T-helper 17 cell (primary cell): ENCODE measurements at places on chromosomes 7 and 10.

DNA sequence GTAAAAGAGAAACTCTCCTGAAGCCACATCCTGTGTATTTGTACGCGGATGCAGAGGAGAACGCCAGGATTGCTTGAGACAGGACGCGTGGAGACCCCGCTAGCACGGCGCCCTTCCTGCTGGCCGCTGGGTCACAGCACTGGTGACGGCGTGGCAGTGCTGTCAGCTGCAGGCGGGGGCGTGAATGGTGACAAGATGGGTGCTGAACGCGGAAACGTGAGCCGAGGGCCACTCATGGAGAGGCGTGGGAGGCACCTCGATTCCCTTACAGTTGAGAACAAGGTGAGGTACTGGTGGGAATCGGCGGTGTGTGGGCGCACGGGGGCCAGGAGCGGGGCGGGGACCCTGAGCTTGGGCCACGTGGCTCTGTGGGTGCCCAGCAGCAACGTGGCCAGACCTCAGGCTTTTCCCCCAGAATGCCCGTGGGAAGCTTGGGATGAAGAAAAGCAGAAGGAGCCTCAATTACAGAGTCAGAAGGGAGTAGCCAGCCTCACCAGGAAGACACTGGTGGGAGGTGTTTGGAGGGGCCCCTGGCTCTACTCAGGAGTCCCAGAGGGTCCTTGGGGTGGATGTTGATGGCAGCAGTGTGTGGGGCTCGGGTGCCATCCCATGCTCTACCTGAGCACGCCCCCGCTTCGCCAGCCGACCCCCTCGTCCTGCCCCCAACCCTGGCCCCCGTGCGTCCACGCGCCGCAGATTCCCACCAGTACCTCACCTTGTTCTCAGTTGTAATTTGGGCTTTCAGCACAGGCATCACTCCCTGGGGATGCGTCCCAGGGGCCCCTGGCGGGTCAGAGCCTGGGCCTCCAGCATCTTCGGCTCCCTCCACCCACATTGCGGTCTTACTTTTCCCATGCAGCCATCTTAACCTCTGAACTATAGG is 208.4 kb upstream of the TCERG1L start:
- H3K4me3 ChIP-seq: no peak overlapping the region
- no peaks in the 10 kb centered on the region for H3K36me3 ChIP-seq
- no peak overlapping the region for H3K27ac ChIP-seq
- H3K27me3 ChIP-seq: peaks cover 8% of the 10 kb centered on the region
- no peaks in the 10 kb centered on the region for H3K4me1 ChIP-seq

DNA sequence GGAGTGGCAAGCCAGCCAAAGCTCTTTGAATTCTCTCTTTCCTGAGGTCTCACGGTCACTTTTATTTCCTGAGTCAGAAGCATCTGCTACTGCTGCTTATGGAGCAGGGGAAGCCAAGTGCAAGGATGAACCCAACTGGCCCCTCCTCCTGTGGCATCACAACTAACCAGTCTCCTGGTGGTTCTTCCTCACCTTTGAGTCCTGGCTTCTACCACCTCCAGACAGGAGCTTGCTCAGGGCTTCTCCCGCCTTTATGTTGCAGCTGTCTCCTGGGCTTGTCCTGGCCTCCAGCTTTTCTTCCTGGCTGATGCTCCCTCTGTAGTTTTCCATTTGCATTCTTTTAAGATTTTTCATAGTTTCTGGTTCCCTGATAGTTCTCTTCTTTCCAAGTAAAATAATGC is 349.7 kb upstream of the NRP1 start:
- H3K4me3 ChIP-seq: no peak overlapping the region
- H3K27me3 ChIP-seq: peaks cover 5% of the 10 kb centered on the region
- H3K4me1 ChIP-seq: no peaks in the 10 kb centered on the region
- no peak overlapping the region for H3K27ac ChIP-seq
- no peaks in the 10 kb centered on the region for H3K36me3 ChIP-seq

DNA sequence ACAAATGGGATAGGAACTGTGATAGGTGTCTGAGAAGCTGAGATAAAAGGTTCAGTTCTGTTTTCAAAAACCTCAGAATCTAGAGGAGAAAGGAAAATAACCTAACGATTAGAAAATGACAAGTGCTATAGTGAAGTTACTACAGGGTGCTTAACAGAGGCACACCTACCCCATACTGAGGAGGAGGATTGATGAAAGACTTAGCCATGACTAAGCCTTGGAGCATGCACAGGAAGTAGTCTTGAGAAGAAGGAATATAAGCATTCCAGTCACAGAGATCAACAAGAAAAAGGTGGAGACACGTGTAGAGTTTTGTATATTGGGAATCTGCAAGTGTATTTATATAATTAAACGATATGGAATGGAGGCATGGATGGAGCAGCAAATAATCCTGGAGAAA is 1225.5 kb upstream of the CELF2 start:
- H3K36me3 ChIP-seq: no peaks in the 10 kb centered on the region
- H3K27me3 ChIP-seq: peaks cover 6% of the 10 kb centered on the region
- DNase-seq: no peak
- no peak overlapping the region for H3K27ac ChIP-seq
- no peaks in the 10 kb centered on the region for H3K4me1 ChIP-seq

GRCh38 chr10:126846469-126846868 is 58.8 kb upstream of the DOCK1 start:
- peaks cover 5% of the 10 kb centered on the region for H3K27me3 ChIP-seq
- DNase-seq: no peak
- no peak overlapping the region for H3K4me3 ChIP-seq
- no peaks in the 10 kb centered on the region for H3K4me1 ChIP-seq

GRCh38 chr7:144776447-144776846 is 59.4 kb downstream of the TPK1 start:
- no peaks in the 10 kb centered on the region for H3K27me3 ChIP-seq
- no peaks in the 10 kb centered on the region for H3K36me3 ChIP-seq
- no peak for DNase-seq
- H3K4me1 ChIP-seq: peaks cover 4% of the 10 kb centered on the region
- H3K27ac ChIP-seq: no peak overlapping the region
- H3K4me3 ChIP-seq: no peak overlapping the region

- H3K4me1 ChIP-seq: peaks cover 2% of the 10 kb centered on the region
- H3K27ac ChIP-seq: no peak overlapping the region
- DNase-seq: no peak
- H3K36me3 ChIP-seq: peaks cover 2% of the 10 kb centered on the region
- no peak overlapping the region for H3K4me3 ChIP-seq
These were observed 206.6 kb downstream of the SKAP2 start for GRCh38 chr7:26657686-26658388.

- DNase-seq: peak; percentile 53
- no peaks in the 10 kb centered on the region for H3K27me3 ChIP-seq
- peak overlapping the region; percentile 100 for H3K27ac ChIP-seq
- peaks cover 18% of the 10 kb centered on the region for H3K4me1 ChIP-seq
These were observed 64.4 kb upstream of the AHR start for GRCh38 chr7:17234030-17234397.

- H3K4me1 ChIP-seq: peaks cover 15% of the 10 kb centered on the region
- no peak overlapping the region for H3K4me3 ChIP-seq
- no peak overlapping the region for H3K27ac ChIP-seq
- H3K27me3 ChIP-seq: no peaks in the 10 kb centered on the region
- no peak for DNase-seq
- H3K36me3 ChIP-seq: peaks cover 11% of the 10 kb centered on the region
These were observed 35.2 kb downstream of the MCU start for GRCh38 chr10:72727130-72727529.

- H3K27me3 ChIP-seq: peaks cover 9% of the 10 kb centered on the region
- DNase-seq: no peak
- no peak overlapping the region for H3K27ac ChIP-seq
- H3K4me1 ChIP-seq: no peaks in the 10 kb centered on the region
- H3K4me3 ChIP-seq: no peak overlapping the region
- no peaks in the 10 kb centered on the region for H3K36me3 ChIP-seq
These were observed 40.1 kb upstream of the CFAP46 start for GRCh38 chr10:132982301-132982989.

DNA sequence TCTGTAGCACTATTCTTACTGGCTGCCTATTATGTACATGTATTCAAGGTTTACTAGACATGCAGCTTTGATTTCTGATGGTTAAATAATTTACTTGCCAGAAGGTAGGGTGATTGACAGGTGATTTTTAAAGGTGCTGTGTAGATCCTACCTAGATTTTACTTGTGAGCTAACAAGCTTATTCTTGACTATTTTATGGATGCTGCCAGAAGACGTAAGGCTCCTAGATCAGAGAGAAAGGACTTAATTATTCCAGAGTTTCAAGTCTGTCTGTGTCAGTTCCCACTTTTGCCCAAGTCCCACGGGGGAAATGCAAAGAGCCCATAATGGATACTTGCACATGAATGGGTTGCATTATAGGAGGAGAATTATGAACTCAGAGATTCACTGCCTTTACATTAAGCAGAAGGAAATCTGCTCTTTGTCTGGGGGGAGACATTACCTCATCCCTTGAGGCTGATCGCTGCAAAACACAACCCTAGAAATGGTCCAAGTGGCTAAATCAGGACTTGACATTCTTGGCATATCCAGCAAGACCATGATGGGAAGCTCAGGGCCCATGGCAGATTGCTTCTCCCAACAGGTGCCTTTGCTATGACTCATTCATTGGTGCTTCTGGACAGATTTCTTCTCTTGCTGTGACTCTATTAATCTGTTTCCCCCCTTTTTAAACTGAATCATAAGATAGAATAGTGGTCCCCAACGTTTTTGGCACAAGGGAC is 32.1 kb downstream of the GPR158 start:
- no peak overlapping the region for H3K27ac ChIP-seq
- no peaks in the 10 kb centered on the region for H3K4me1 ChIP-seq
- DNase-seq: no peak
- peaks cover 13% of the 10 kb centered on the region for H3K27me3 ChIP-seq
- no peak overlapping the region for H3K4me3 ChIP-seq
- H3K36me3 ChIP-seq: no peaks in the 10 kb centered on the region

DNA sequence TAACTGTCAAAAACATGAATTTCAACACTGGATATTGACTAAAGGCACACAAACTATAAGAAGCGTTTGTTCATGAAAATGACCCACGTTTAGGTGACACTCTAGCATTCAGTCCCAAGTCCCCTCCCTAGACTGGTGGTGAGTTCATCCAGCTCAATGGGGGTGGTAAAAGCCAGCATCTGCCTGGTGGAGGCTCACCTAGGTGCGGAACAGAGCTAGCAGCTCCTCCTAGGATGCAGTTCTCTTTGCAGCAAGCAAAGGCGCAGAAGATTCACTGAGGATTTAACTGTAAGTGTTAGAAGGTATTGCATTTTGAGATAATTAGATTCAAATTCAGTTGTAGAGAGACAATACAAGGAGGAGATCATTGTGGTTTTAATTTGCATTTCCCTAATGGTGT is 87.6 kb downstream of the VSTM2A start:
- no peak overlapping the region for H3K4me3 ChIP-seq
- H3K4me1 ChIP-seq: no peaks in the 10 kb centered on the region
- DNase-seq: no peak
- H3K27ac ChIP-seq: no peak overlapping the region
- H3K27me3 ChIP-seq: no peaks in the 10 kb centered on the region
- H3K36me3 ChIP-seq: no peaks in the 10 kb centered on the region
